ENCODE measurements at places on chromosomes 13 and 19. TPM values are rescaled to one million over a fixed set of nuclear protein-coding genes. Genes with fewer than 3 reads are reported as not detected.
A peak's percentile ranks its signal among the peaks of the same experiment; 100 is the strongest.

DNA sequence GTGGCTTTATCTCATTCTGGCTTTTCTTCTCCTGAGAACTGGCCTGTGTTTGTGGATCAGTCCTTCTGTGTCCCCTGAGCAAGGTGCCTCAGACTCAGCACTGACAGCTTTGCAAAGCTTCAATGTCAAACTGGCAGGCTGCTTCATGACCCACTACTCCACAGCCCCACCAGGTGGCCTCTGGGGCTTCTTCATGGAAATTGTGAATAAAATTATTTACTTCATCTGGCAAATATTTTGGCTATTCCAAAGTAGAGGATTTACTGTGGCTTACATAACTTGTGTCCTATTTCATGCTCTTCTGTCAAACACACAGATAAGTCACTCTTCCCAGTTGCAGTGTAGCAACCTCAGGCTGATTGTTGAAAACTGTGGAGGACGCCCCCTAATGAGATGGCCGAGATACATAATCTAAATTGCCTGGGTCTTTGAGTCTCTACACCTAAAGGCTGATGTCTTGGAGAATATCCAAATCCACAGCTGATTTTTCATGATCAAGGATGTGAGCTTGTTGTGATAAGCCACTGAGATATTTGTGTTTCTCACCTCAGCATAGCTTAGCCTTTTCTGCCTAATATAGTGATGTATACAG, 721.9 kb upstream of the SLC10A2 start:
- no peak for DNase-seq

The PLIN5 gene
- total RNA-seq, result 132 TPM

DNA sequence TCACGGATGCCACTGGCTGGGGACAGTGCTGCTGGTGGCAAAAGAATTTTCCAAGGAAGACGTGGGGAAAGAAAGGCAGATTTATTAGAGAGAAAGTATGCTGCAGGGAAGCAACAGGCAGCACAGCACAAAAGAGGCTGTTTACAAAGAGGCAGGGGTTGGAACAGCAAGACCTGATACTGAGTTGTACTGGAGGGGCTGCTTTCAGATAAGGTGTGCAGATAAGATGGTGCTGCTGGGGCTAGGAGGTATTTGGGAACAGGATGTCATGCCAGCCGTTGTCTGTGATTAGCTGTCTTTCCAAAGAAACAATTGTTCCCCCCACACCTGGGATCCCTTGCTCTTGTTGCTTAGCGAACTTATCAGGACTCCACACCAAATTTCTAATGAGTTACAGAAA, 2023.3 kb upstream of the PCDH20 start:
- no peak for DNase-seq

GRCh38 chr13:79011179-79011578, 352.2 kb upstream of the OBI1 start:
- no peak for DNase-seq

DNA sequence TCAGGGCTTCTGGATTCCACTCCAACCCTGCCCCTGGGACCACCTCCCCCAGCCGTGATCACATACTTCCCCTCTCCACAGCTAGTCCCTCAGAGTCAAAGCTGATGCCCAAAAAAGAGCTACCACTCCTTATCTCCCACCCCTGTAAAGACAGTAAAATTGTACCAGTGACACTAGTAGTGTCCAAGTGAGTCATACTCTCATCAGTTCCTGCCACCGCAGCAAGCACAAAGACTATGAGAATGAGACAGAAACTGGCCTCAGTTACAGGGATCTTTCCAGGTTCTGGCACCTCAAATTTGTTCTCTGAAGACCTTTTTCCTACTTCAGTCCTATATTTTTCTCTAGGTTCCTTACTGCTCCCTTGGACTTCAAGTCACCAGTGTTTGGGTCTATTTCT, 144.2 kb downstream of the SPRY2 start:
- DNase-seq, result no peak

The ZNF681 gene
- total RNA-seq, result 2.1 TPM

- no peak for DNase-seq
Measured at GRCh38 chr13:34214686-34215085, 396.7 kb downstream of the RFC3 start.

DNA sequence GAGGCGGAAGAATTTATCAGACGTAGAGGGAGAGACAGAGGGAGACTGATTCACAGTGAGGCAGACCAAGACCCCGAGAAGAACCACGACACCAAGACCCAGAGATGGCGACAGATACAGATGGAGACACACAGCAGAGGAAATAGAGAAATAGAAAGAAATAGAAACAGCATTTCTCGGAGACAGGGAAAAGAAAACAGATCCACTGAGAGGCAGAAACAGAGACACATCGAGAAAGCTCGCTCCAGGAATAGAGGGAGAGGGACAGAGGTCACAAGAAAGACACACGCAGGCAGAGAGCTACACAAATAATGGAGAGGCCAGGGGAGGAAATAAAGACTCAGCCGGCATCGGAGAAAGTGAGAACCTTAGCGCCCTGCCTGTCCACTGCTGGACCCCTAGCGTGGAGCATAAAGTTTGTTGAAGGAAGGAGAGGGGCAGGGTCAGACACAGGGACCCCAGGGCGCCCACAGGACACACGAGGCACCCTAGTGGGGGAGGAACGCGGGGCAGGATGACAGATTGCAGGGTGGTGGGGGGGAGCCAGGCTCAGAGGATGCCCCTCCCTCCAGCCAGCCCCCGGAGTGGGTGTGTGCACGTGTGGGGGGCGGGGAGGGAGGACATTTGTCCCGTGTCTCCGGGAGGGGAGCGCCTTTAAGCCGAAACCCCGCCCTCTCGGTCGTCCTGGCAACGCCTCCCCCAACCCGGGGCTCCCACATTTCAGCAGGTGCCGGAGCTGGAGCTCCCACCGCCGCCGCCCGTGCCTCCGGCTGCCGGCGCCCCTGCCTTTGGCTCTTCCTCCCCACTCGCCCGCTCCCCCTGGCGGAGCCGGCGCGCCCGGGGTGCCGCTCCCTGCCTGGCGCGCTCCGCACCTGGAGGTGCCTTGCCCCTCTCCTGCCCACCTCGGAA, at the start of gene PRKCG:
PRKCG (plus strand) TSS at position 716 of the 909 bp plus-strand sequence. CDS start 298 bp downstream, outside the sequence.
- peak; percentile 49 for DNase-seq

- DNase-seq, result peak; percentile 35
Measured at GRCh38 chr19:39130337-39131254, 5.0 kb downstream of the PAK4 start.

The REEP6 gene
- 16.6 TPM for total RNA-seq

The PSG11 gene
- not detected for total RNA-seq

The FAM124A gene
- total RNA-seq, result 0.78 TPM

DNA sequence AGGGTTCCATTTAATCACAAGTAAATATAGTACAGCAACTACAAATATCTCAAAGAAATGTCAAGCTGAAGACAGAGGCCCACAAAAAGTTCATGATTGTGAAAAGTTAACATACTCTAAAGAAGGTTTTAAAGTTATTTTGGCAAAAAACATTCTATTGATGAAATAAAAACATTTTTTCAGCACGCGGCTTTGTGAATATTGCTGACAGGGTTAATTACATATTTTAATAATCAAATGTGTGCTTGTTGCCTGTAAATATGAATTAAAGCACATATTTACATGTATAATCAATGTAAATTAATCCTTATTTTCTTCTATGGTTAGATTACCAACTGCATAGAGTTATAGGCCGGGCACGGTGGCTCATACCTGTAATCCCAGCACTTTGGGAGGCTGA, 328.1 kb downstream of the MZT1 start:
- no peak for DNase-seq

DNA sequence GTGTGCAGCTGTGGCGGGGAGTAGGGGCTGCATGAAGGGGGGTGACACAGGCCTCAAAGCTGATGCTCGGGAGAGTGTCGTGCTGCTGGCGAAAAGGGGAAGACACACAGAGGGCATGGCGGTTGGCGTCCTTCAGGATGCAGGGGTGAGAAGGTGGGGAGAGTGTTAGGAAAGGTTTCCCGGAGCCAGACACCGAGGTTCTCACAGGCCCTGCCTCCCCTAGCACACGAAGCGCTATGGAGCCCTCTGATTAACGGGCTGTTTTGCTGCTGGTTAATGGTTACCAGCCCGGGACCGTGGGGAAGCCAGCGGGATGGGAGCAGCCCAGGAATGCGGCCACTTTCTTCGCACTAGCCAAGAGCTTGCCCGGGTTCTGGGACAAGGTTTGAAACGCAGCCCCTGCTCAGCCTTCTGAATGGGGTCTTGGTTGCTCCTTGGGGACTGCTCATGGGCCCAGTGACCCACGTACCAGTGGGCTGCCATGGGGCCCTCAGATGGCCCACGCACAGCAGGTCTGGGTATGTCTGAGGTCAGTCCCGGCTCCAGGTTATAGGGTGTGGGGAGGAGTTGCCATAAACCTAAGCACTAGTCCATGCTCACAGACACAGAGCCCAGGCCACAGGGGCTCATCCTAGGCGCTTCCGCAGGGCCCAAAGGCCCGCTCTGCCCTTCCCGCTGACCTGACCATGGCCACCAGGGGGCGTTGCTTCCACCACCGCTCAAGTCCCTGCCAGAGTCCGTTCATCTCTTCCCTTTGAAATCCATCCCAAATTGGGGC, 31.3 kb upstream of the ISYNA1 start:
- DNase-seq, result peak; percentile 66

The FRY gene
- 45.4 TPM for total RNA-seq

DNA sequence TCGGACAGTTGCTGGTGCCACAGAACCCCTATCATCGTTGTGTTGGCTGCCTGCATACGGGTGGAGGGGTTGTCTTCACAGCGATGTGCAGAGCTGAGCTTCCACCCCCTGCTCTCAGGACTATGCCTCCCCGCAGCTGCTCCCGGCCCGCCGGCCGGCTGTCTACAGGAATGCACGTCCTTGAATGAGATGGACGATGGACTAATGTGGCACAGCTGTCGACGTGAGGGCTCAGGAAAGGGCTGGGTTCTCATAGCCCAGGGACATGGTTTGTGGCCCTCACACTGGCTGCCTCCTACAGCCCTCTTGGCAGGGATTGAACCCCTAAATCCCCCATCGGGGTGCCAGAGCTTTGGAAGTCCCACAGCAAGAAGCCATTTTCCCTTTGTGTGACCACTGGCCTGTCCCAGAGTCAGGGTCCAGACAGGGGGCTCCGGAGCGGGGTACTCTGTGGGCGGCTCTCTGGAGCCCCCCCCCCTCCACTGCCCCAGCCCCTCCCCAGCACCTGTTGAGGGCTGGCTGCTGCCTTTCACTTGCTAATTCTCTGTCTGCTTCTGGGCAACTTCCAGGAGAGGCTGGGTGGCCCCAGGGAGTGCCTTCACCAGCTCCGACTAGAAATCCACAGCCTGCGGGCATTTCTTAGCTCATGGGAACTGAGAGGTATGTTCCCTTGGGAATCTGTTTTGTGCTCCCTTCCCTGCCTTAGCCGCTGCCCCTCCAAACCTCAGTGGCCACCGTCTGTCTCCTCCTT, 40.2 kb downstream of the TSSK6 start:
- no peak for DNase-seq

GRCh38 chr13:94395860-94396259, 83.6 kb downstream of the DCT start:
- DNase-seq, result no peak
